Left kidney (tissue), 8 donors: ENCODE measurements at places on chromosomes 7 and 10. TPM values are rescaled to one million over a fixed set of nuclear protein-coding genes. Genes with fewer than 3 reads are reported as not detected.

- DNase-seq: no peak
Measured at GRCh38 chr7:90232430-90232829, 12.5 kb upstream of the CFAP69 start.

Gene KCNMA1
- 3.6 TPM for polyA plus RNA-seq

DNA sequence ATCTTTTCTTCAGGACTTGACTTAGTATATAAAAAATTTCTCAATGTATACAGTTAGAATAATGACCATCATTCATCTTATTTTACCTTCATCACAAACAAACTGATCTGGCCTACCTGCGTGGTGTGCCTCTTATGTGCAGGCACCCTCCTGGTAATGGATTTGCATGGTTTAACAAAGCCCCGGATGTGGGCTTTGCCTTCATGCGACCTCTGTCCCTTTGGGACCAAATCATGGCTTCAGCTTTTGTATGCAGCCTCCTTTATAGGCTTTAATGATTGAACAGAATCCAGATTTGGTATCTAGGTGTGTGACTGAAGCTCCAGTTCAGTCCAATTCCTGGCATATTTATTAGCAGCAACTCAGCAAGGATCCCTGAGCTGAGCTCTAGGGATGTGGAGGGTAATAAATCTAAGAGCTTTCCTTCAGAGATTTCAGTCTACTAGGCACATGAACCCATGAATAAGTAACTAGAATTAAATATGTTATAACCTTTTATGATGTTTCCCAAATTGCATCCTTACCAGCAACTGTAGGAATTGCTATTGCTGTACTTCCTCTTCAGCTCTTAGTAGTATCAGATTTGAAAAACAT lies 256.9 kb downstream of the ABCA13 start:
- DNase-seq: no peak

DNA sequence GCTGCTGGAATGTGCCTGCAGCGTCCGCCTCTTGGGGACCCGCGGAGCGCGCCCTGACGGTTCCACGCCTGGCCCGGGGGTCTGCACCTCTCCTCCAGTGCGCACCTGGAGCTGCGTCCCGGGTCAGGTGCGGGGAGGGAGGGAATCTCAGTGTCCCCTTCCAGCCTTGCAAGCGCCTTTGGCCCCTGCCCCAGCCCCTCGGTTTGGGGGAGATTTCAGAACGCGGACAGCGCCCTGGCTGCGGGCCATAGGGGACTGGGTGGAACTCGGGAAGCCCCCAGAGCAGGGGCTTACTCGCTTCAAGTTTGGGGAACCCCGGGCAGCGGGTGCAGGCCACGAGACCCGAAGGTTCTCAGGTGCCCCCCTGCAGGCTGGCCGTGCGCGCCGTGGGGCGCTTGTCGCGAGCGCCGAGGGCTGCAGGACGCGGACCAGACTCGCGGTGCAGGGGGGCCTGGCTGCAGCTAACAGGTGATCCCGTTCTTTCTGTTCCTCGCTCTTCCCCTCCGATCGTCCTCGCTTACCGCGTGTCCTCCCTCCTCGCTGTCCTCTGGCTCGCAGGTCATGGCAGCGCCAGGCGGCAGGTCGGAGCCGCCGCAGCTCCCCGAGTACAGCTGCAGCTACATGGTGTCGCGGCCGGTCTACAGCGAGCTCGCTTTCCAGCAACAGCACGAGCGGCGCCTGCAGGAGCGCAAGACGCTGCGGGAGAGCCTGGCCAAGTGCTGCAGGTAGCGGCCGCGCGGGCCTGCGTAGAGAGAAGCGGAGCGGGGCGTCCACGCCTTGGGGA lies 645 bp downstream of the SLC26A4 start:
- peak; percentile 43 for DNase-seq
